Neural crest cell (in vitro differentiated cells): ENCODE measurements at places on chromosomes 12 and 14.

DNA sequence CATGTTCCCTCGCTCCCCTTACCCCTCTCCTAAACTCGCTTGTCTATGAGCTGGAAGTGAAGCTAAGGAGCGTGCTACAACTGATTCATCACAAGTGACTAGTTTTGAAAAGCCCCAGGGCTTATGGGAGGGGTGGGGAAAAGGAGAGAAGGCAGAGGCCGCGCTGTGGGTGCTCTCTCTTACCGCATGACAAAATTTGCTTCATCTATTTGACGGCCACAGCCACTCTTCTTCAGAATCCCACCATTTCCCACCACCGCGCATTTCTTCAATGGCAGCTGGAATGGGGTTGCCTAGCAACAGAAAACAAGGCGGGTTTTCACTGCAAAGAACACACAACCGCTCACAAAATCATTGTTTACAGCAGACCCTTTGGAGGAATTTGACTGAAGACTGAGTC lies 79.4 kb downstream of the ST8SIA1 start:
- peak; percentile 56 for DNase-seq

GRCh38 chr12:74321381-74321780 lies 216.3 kb upstream of the ATXN7L3B start:
- no peak for DNase-seq

- no peak for DNase-seq
Measured at GRCh38 chr12:127731657-127732056, 535.3 kb upstream of the TMEM132C start.

- peak; percentile 25 for DNase-seq
Measured at GRCh38 chr12:106282457-106283097, 20.0 kb upstream of the TCP11L2 start.

DNA sequence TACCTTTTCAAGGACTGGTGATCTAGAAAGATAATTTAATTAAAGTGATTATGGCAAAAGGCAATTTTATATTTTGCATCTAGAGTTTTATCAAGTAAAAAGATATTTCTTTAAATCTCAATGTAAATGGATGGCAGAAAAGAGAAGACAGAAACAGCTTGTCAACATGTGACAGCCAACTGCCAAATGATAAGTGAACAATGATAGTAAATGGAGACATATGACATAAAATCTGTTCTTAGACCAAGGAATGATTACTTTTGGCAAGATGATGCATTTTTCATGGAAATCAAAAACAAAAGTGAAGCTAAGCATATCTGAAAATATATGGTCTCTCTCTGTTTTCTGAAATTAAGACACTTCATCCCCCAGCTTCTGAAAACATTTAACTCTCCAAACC lies 1730.7 kb upstream of the FLRT2 start:
- DNase-seq = no peak

- peak; percentile 92 for DNase-seq
Measured at GRCh38 chr12:49945394-49946080, 5.0 kb upstream of the AQP2 start.

- DNase-seq = no peak
Measured at GRCh38 chr12:108633081-108633533, 587 bp downstream of the SELPLG start.

GRCh38 chr12:107331471-107331870 lies 238.1 kb upstream of the CRY1 start:
- no peak for DNase-seq

- DNase-seq = no peak
Measured at GRCh38 chr14:100042286-100042685, 22.9 kb upstream of the EVL start.

- no peak for DNase-seq
Measured at GRCh38 chr12:38289396-38289795, 27.2 kb upstream of the ALG10B start.

GRCh38 chr14:24840204-24840893 lies 206.4 kb upstream of the GZMB start:
- DNase-seq = no peak

GRCh38 chr12:116443821-116444589 lies 115.2 kb upstream of the MAP1LC3B2 start:
- DNase-seq = no peak

- DNase-seq = peak; percentile 54
Measured at GRCh38 chr12:15856097-15856982, 25.8 kb upstream of the STRAP start.

GRCh38 chr12:116556964-116557698 lies 2.0 kb upstream of the MAP1LC3B2 start:
- DNase-seq = no peak

DNA sequence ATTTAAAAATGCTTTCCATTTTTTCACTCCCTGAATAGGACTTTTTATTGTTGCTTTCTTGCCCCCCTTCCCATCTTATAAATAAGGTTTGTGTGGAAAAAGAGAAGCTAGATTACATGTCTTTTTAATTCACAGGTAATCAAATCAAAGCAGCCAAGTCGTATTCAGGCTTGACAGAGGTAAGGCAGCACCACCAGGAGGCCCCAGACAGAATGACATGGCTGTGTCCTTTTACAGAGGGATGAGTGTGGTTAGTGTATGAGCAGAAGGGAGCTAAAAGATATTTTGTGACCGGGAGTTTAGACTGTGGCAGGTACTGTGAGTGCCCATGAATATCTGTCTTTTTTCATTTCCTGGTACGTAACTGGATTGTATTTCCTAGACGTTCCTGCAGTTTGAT lies 596.1 kb downstream of the ETNK1 start:
- DNase-seq = no peak

GRCh38 chr14:87181288-87181687 lies 811.7 kb downstream of the GALC start:
- DNase-seq = no peak

DNA sequence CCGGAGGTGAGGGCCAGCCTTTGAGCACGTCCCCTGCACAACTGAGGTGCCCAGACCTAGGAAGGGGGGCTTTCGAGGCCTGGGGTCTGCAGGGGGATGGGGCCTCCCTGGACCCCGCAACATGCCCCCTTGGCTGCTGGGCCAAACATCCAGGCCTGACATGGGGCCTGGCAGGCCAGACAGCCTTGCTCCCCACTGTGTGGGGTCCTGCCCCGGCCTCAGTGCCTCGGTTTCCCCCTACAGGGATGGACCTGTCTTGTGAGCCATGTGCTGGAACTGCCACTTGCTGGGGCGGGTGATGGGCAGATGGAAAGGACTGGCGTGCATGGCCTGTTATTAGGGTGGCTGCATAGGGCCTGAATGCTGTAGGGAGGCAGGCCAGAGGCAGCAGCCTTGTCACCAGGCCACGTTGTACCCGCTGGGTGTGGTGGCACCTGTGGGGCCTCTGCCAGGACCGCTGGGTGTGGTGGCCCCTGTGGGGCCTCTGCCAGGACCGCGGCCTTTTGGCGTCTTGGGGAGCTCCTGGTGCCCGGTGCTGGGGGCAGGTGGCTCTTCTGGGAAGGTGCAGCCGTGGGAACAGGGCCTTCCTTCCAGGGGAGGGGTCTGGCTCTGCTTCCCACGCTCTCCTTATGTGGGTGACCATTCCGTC lies 20.4 kb downstream of the ASPG start:
- DNase-seq = no peak

GRCh38 chr14:54773171-54774006 lies 129.2 kb downstream of the GCH1 start:
- peak; percentile 57 for DNase-seq

DNA sequence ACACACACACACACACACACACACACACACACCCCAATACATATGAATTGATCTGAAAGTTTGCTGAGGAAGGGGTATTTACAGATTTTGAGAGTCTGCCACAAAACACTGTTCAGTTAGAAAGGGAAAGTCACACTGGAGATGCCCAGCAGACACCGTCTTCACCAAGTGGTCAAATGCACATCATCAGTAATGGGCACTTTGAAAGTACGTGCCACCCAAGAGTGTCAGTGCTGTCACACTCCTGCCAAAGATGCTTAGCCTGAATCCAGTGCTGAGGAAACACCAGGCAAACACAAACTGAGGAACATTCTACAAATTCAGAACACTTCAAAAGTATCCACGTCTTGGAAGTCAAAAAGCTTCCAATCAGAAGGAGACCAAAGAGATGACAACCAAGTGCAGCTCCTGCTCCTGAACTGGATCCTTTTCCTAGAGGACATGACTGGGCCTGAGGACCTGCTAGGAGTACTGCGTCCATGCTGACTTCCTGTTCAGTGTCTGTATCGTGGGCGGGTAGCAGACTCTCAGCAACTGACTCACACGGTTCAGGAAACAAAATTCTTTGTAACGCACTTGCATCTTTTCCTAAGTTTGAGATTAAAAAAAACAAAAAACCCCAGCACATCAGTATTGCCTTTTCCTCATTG lies 18.6 kb downstream of the PSMC1 start:
- no peak for DNase-seq

- DNase-seq = no peak
Measured at GRCh38 chr14:69711881-69712560, 54.9 kb upstream of the SRSF5 start.

DNA sequence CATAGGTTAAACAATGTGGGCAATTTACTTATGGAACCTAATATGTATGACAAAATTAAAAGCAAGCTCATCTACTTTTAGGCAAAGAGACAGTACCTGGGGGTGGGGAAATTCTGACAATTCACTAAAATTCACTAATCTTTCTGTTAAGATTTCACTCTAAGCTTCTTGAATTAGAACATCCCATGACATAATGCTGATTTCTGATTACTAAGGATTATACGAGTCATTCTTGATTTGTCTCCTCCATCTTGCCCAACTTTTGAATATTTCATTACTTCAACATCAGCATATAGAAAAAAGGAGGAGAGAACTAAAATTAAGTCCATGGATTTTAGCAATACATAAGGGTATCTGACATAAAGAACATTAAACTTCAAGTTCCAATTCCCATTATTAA lies 2.4 kb downstream of the CEP83 start:
- no peak for DNase-seq

GRCh38 chr12:102964872-102965271 lies 7.4 kb downstream of the ASCL1 start:
- no peak for DNase-seq

GRCh38 chr14:105323663-105324062 lies 9.1 kb downstream of the PACS2 start:
- no peak for DNase-seq

GRCh38 chr12:114448618-114448933 lies 42.6 kb upstream of the TBX5 start:
- no peak for DNase-seq

DNA sequence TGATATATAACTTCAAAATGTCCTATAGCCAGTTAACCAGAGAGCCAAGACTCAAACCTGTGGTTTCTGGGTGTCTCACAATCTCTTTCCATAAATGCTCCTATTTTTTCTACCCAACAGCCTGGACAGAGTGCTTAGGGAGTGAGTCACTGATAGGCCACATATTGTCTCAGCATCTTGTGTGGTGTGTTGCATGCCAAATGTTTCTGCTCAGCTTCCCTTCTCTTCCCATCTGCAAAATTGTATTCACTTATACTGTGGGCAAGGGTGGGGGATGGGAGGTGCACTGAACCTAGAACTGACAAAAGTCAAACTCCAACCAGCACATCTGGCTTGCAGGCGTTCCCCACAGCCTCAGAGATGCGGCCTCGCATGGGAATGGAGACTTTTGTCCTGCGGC lies 123.3 kb downstream of the KCNA5 start:
- no peak for DNase-seq

- DNase-seq = no peak
Measured at GRCh38 chr14:58368956-58369355, 26.8 kb upstream of the TOMM20L start.

GRCh38 chr14:83712418-83713129 lies 1817.4 kb upstream of the FLRT2 start:
- no peak for DNase-seq

- DNase-seq = no peak
Measured at GRCh38 chr12:51717326-51717925, 126.4 kb downstream of the SCN8A start.

DNA sequence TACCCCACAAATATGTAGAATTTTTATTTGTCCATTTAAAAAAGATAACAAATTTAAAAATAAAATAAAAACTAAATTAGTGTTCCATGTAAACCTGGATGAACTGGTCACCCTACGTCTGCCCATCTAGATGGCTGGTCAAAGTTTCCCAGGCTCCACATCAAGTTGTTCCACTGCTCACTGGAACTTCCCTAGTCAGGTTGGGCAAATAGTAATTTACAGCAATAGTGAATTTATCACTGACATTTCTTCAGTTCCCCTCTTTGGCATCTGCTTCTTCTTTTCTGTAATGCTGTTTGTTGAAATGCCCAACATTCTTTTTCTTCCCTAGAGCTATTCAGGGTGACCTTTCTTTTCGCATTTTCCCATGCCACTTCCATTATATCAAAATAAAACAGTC lies 272.7 kb upstream of the BTG1 start:
- no peak for DNase-seq

- no peak for DNase-seq
Measured at GRCh38 chr14:55306938-55307589, 35.8 kb downstream of the FBXO34 start.

DNA sequence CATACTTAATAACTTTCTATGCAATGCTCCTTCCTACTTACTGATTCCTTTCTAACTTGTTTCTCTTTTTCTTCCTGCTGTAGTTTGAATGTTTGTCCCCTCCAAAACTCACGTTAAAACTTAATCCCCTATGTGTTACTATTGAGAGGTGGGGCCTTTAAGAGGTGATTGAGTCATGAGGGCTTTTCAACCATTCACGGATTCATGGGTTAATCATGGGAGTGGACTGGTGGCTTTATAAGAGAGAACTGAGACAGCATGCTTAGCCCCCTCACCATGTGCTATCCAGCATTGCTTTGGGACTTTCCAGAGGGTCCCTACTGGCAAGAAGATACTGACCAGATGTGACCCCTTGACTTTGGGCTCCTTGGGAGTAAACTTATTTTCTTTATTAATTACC lies 66.0 kb upstream of the TRIM9 start:
- no peak for DNase-seq

GRCh38 chr12:84375449-84376170 lies 537.0 kb downstream of the SLC6A15 start:
- DNase-seq = no peak

DNA sequence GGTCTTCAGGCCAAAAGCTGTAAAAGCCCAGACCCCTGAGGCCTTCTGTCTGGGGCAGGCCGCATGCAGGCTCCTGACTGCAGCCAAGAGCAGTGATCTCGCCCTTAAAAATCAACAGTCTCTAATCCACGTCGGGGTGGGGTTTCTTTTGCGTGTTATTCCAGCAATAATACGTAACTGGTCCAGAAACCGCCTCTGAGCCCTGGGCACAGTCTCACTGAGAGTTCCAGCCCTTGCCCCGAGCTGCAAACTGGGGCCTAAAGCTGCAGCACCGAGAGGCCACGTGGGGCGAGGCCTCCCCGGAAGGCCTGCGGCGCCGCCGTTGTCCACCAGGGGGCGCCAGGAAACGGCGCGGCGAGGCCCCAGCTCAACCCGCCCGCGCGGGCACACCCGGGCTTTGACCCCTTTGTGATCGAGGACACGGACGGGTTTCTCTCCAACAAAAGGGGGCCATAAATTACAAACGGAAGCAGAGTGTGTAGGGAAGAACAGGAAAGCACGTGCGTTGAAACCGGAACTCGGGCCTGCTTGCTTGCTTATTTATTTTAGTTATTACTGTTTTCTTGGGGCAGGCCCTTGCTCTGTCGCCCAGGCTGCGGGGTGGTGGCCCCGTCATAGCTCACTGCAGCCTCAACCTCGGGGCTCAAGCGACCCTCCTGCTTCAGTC lies 87.2 kb downstream of the NINJ2 start:
- DNase-seq = peak; percentile 87
